ENCODE measurements at places on chromosomes 13 and 19.

DNA sequence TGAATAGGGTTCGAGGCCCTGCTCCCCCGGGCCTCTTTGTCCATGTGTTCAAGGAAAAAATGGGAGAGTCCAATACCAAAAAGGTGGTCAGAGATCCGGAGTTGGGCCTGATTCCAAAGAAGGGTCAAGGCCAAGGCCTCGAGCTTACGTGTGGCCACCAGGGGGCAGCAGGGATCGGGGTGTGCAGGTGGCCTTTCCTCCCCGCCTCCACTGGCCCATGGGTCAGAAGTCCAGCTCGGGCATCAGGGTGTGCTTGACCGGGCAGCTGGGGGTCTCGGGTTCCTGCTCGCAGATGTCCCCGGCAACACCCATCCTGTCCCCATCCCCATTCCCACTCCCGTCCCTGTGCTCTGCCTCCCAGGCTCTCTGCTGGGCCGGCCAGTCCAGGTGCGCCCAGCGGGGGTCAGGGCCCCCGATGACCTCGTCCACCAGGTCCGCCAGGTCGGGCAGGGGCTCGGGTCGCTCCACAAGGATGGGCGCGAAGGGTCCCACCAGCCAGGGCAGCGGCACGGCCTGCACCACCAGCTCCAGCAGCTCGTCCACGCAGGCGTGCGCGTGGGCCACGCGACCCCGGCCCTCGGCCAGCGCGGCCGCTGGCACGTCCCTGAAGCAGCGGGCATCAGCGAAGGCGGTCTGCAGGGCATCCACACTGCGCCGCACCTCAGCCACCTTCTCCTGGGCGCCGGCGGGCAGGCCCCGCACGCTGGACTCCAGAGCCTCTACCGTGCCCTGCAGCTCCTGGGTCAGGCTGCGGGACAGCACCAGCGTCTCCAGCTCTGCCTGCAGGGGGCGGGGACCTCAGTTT is 5.2 kb upstream of the PLIN4 start:
- no peak for DNase-seq

DNA sequence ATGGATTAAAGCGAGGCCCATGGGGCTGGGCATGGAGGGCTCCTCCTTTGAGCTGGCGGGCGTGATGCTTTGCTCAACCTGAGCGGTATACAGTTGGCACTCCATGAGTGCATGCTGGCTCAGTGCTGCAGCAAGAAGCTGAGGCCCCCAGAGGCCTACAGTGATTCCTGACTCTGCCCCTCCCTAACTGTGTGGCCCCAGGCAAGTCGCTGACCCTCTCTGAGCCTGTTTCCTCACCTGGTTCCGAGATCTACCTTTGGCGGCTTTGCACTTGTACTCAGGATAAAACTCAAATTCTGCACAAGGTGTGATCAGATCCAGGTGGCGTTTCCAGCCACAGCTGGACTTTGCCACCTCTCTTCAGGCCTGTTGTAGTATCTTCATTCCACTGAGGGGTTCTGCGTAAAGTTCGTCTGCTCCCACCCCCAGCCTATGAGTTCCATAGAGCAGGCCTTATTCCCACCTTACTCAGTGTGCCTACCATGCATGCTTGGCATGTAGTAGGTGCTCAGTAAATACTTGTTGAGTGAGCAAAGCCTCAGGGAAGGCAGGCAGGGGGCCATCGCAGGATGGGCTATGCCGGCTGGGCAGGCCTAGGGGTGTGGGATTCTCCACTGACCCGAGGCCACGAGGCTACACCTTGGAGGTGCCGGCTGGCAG is 7.9 kb downstream of the LRP3 start:
- no peak for DNase-seq

DNA sequence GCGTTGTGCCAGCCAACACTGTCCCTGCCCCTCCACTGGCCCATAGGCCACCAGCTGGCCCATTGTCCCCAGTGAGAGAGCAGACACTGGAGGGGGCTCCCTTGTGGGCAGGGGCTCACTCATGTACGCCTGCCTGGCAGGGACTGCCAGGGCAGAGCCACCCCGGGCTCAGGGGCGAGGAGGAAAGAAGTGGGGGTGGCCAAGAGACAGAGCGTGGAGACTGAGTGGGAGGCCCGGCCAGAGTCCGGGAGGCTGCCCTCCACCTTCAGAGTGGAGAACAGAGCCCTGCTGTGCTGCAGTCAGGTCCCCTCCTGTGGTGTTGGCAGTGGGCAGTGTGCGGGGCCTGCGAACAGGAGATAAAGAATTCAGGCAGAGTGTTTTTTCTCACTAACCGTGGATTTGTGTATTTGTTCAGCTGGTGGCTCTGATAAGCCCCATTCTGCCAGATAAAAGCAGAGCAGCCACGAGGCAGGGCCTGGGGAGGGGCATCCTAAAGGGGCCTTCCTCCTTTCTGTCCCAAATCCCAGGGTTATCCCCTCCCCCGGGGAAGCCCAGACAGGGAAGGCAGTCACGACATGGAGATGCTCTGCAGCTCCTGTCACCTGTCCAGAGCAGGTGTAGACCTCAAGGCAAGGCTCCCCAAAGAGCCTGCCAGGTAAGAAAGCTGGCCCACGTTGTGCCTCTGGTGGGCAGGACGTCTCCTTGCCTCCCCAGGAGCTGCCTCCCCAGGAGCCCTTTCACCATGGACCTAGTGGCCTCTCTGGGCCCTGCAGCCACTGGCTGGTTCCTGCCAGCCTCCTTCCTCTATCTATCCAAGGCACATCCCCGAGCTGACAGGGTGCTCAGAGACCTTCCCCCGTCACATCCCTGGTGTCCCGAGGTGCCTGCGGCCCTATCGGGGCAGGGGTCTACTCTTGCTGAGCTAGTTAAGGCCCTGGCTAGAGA is 33.0 kb downstream of the LYL1 start:
- DNase-seq = no peak

- DNase-seq = no peak
These were observed 3.8 kb downstream of the PRTN3 start for GRCh38 chr19:844546-844971.

DNA sequence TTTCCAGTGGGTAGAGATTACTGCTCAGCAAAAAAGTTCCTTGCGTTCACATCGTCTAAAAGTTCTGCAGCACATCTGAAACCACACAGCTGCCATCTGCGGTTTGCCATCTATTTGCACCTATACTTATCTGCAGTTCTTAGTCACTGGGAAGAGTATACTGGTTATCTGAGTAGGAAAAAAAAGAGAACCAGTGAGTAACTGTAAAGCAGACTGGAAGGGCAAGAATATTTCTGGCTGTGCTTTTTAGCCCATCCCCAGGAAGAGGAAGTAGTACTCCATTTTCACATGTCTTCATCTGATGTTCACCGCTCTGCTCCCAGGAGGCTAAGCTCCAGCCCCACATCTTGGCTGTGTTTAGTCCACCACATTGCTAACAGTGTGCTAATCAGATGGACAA is 35.6 kb downstream of the EFNB2 start:
- DNase-seq = no peak

DNA sequence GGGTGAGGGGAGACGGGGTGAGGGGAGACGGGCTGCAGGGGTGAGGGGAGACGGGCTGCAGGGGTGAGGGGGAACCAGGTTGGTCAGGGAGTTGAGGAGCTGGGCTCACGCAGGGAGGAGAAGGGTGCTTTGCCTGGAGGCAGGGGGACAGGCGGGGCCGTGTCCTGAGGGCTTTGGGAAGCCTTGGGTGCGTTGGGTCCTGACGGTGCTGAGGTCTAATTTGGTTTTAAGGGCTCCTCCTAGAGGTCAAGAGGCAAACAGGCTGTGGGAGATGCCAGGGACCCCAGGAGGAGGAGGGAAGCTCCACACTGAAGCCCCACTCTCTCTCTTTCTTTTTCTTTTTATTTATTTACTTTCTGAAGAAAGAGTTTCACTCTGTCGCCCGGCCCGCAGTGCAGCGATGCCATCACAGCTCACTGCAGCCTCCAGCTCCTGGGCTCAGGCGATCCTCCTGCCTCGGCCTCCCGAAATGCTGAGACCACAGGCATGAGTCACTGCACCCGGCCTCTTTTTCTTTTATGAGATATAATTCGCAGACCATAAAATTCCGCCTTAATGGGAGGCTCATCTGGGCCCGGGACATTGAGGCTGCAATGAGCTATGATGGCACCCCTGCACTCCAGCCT is 9.3 kb upstream of the MISP start:
- DNase-seq = no peak

Measured in NCI-H446 treated with DMSO at 0.1 percent for 48 hours (cell line).